ENCODE measurements at places on chromosomes 1 and 21.

DNA sequence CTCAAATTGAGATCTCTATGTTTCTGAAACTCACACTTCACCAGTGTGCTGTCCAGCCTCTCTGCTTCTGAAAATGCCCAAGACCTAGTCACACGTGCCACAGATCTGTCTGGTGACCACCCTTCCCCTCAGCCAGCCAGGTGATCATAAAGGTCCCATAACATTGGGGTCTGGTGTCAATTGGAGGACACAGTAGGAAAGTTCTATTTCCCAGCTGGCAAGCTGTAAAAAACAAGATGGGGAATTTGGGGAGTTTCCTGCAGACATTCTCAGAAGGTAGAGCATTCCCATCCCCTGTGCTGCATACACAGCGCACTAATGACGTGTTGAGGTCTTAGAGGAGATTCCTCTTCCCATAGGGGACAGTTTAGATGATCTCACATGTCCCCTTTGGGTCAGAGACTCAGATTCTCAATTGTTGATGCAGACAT is 50.1 kb downstream of the RPS6KA1 start:
- DNase-seq = no peak

DNA sequence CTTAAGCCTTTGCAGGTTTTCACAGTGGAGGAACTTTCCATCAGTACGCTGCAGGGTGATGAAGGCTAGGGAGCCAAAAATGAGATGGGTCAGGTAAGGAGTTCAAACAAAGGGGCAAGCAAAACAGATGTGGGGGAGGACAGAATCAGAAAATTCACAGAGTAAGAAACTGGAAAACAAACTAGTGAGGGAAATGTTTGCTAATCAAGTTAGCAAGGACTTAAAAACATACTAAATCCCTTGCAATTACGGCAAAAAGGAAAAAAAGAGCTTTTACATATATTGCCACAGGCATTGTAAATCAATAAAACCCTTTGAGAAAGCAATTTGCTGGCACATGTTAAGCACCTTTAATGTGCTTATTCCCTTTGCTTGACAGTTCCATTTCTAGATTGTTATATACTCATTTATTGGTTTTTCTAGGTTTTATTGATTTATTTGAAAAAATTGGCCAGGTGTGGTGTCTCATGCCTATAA is 45.8 kb upstream of the SERBP1 start:
- DNase-seq = no peak

- DNase-seq = peak; percentile 53
Measured at GRCh38 chr1:180954005-180954800, 41.5 kb downstream of the KIAA1614 start.

DNA sequence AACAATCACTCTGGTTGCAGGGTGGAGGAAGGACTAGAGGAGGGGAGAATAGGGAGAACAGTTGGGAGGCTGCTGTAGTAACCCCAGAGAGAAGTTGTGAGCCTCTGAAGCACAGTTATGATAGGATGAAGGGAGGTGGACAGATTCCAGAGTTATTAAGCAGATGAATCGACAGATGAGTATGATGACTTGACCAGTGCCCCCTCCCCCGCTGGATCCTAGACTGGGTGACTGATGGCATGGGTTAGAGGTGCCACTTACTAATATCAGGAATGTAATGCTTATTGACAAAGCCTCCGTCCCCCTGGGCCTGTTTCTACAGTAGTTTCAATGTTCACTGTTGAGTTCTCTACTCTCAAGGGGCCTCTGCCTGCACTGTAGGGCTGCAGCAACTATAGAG is 14.0 kb upstream of the TIPRL start:
- DNase-seq = no peak

GRCh38 chr1:167185974-167186657 is 34.6 kb upstream of the POU2F1 start:
- DNase-seq = no peak

- DNase-seq = no peak
Measured at GRCh38 chr1:64624218-64624713, 120.6 kb upstream of the RAVER2 start.

Measured in T-helper 17 cell (primary cell).